A673 (cell line): ENCODE measurements at places on chromosomes 11 and 22. TPM values are rescaled to one million over a fixed set of nuclear protein-coding genes. Genes with fewer than 3 reads are reported as not detected.
A peak's percentile ranks its signal among the peaks of the same experiment; 100 is the strongest.

DTX4 gene
- 1.9 and 2.0 TPM in 2 replicates for total RNA-seq

POU2AF2 gene
- total RNA-seq: not detected in 2 replicates

APLNR gene
- total RNA-seq: 0.66 and 0.67 TPM in 2 replicates

TSSC4 gene
- 41.3 and 46.8 TPM in 2 replicates for total RNA-seq

RBM7 gene
- total RNA-seq: 37.0 and 41.1 TPM in 2 replicates

DNAJB13 gene
- 0.41 TPM in 1 of 2 replicates, not detected in the other for total RNA-seq

NNMT gene
- total RNA-seq: 0.64 TPM in 1 of 2 replicates, not detected in the other

FIBIN gene
- total RNA-seq: 0.15 TPM in 1 of 2 replicates, not detected in the other

ZBTB16 gene
- 12.0 and 14.1 TPM in 2 replicates for total RNA-seq

ADAMTS15 gene
- 0.42 and 0.99 TPM in 2 replicates for total RNA-seq

OR5AN1 gene
- not detected in 2 replicates for total RNA-seq

DEPDC7 gene
- total RNA-seq: 11.4 and 12.4 TPM in 2 replicates

CD3D gene
- total RNA-seq: not detected in 2 replicates

- no peak overlapping the region for H3K27ac ChIP-seq
- peaks cover 18% of the 10 kb centered on the region for H3K36me3 ChIP-seq
- no peaks in the 10 kb centered on the region for H3K4me1 ChIP-seq
- no peak for DNase-seq
Observed at GRCh38 chr11:112241486-112241885, 15.3 kb downstream of the PTS start.

- DNase-seq: no peak
- no peak overlapping the region for H3K4me3 ChIP-seq
- no peaks in the 10 kb centered on the region for H3K4me1 ChIP-seq
Observed at GRCh38 chr11:86639137-86639536, 33.3 kb downstream of the ME3 start.

DNA sequence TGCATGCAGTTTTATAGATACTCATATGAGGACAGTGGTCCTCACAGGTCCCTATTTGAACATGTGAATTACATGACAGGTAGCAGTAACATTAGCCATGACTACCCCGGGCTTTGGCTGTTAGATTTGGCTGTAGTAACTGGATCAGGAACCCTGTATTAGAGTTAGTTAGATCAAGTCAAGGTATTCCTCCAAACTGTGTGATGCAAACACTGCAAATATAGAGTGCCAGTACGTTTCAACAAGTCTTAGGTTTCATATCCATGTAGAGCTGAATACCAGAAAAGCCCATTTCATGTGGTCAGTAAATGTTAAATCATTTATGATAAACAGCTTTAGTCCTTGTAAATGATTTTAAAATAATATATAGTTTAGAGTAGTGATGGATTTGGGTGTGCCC is 29.5 kb upstream of the PITPNB start:
- H3K4me3 ChIP-seq: no peak overlapping the region
- peaks cover 13% of the 10 kb centered on the region for H3K4me1 ChIP-seq
- H3K36me3 ChIP-seq: no peaks in the 10 kb centered on the region
- H3K27ac ChIP-seq: no peak overlapping the region
- no peak for DNase-seq

DNA sequence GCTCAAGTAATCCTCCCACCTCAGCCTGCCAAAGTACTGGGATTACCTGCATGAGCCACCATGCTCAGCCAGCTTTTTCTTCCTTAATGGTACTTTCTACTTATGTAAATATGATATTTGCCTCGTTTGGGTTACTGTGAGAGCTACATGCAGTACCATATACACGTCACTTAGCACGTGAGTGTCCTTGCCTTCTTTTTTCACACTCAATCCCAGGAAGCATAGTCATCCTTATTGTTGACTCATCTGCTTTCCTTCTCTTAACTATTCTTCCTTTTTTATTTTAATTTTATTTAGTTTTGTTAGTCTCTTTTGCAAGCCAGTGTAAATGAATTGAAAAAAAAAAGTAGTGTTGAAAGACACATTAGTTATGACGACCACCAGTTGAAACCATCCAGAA is 205.9 kb downstream of the HIPK3 start:
- H3K27me3 ChIP-seq: peaks cover 16% of the 10 kb centered on the region
- no peak overlapping the region for H3K27ac ChIP-seq
- H3K36me3 ChIP-seq: no peaks in the 10 kb centered on the region
- no peak overlapping the region for H3K4me3 ChIP-seq
- no peaks in the 10 kb centered on the region for H3K4me1 ChIP-seq
- DNase-seq: no peak

GRCh38 chr22:22372086-22372485 is 127.5 kb downstream of the VPREB1 start:
- no peak for DNase-seq
- no peaks in the 10 kb centered on the region for H3K4me1 ChIP-seq
- no peak overlapping the region for H3K27ac ChIP-seq
- no peak overlapping the region for H3K4me3 ChIP-seq
- H3K36me3 ChIP-seq: no peaks in the 10 kb centered on the region

- H3K27ac ChIP-seq: no peak overlapping the region
- no peak for DNase-seq
- no peaks in the 10 kb centered on the region for H3K36me3 ChIP-seq
- peaks cover 24% of the 10 kb centered on the region for H3K27me3 ChIP-seq
- no peaks in the 10 kb centered on the region for H3K4me1 ChIP-seq
Observed at GRCh38 chr11:60753309-60753708, 3.4 kb upstream of the MS4A15 start.

- H3K4me3 ChIP-seq: no peak overlapping the region
- DNase-seq: no peak
- peaks cover 16% of the 10 kb centered on the region for H3K27me3 ChIP-seq
Observed at GRCh38 chr11:11659567-11660362, 38.0 kb upstream of the GALNT18 start.

GRCh38 chr11:72720047-72720446 is 32.2 kb downstream of the ARAP1 start:
- no peak for DNase-seq
- no peak overlapping the region for H3K4me3 ChIP-seq
- no peaks in the 10 kb centered on the region for H3K36me3 ChIP-seq
- H3K4me1 ChIP-seq: peaks cover 19% of the 10 kb centered on the region
- H3K27ac ChIP-seq: peak overlapping the region; percentile 2

GRCh38 chr11:44409558-44410236 is 99.8 kb upstream of the ALX4 start:
- no peaks in the 10 kb centered on the region for H3K36me3 ChIP-seq
- H3K27ac ChIP-seq: no peak overlapping the region
- no peak for DNase-seq
- H3K4me3 ChIP-seq: no peak overlapping the region
- H3K27me3 ChIP-seq: peaks cover 45% of the 10 kb centered on the region
- no peaks in the 10 kb centered on the region for H3K4me1 ChIP-seq

- H3K27ac ChIP-seq: no peak overlapping the region
- H3K36me3 ChIP-seq: no peaks in the 10 kb centered on the region
- no peaks in the 10 kb centered on the region for H3K27me3 ChIP-seq
- DNase-seq: no peak
Observed at GRCh38 chr11:121039971-121040613, 16.2 kb downstream of the TBCEL start.

GRCh38 chr22:23574877-23575276 is 5.2 kb downstream of the IGLL1 start:
- DNase-seq: no peak
- H3K27ac ChIP-seq: no peak overlapping the region
- no peaks in the 10 kb centered on the region for H3K36me3 ChIP-seq
- H3K4me3 ChIP-seq: no peak overlapping the region

DNA sequence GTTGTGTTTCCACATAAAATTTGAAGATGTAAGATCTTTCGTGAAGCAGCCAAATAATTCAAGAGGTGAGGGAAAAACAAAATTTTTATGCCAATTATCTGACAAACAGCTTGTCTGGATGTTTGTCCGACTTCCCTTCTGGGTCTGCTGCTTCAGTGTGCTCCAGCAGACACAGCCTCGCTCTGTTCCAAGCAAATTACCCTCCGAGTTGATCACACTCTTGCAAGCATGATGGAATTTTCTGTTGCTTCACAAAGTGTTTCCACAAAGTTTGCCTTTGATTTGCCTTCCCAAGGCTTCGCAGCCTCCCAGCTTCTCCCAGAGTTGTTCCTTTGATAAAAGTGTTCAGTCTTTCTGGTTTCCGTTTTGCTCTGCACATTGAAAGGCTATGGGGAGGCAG is 78.4 kb upstream of the SEZ6L start:
- no peak overlapping the region for H3K4me3 ChIP-seq
- no peaks in the 10 kb centered on the region for H3K4me1 ChIP-seq
- peaks cover 4% of the 10 kb centered on the region for H3K27me3 ChIP-seq
- H3K36me3 ChIP-seq: no peaks in the 10 kb centered on the region
- no peak overlapping the region for H3K27ac ChIP-seq

- no peak overlapping the region for H3K4me3 ChIP-seq
- no peaks in the 10 kb centered on the region for H3K36me3 ChIP-seq
Observed at GRCh38 chr22:26712158-26712557, 54.8 kb downstream of the MIAT start.

DNA sequence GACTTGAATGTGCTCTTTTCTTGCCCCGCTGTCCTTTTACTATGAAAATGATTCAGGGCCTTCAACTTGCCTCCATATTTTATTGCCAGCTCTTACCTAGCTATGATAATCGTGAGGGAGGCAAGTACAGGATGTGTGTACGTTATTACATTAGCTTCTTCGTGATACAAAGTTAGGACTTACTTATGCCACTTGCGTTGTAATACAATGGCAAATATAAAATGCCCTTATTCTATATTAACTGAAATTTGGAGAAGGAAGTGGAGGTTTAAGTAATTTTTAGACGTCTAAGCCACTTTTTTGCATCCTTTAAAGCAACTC is 10.8 kb upstream of the CCT8L2 start:
- no peaks in the 10 kb centered on the region for H3K27me3 ChIP-seq
- H3K27ac ChIP-seq: no peak overlapping the region
- no peaks in the 10 kb centered on the region for H3K36me3 ChIP-seq
- DNase-seq: no peak

DNA sequence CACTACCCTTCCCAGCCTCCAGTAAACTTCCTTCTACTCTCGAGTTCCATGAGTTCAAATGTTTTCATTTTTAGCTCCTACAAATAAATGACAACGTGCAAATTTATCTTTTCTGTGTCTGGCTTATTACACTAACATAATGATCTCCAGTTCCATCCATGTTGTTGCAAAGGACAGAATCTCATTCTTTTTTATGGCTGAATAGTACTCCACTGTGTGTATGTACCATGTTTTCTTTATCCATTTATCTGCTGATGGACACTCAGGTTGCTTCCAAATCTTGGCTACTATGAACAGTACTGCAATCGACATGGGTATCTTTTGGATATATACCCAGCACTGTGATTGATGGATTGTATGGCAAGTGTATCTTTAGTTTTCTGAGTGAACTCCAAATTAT is 34.5 kb downstream of the FCHSD2 start:
- H3K4me1 ChIP-seq: no peaks in the 10 kb centered on the region
- no peaks in the 10 kb centered on the region for H3K27me3 ChIP-seq
- peaks cover 3% of the 10 kb centered on the region for H3K36me3 ChIP-seq
- DNase-seq: no peak
- H3K27ac ChIP-seq: no peak overlapping the region
- H3K4me3 ChIP-seq: no peak overlapping the region

GRCh38 chr22:43847376-43848289 is 14.7 kb downstream of the SULT4A1 start:
- H3K4me3 ChIP-seq: no peak overlapping the region
- DNase-seq: no peak
- H3K27me3 ChIP-seq: peaks cover 30% of the 10 kb centered on the region

GRCh38 chr11:44949160-44950030 is 1.3 kb downstream of the TP53I11 start:
- H3K4me3 ChIP-seq: peak overlapping the region; percentile 91
- no peaks in the 10 kb centered on the region for H3K27me3 ChIP-seq
- H3K4me1 ChIP-seq: peaks cover 9% of the 10 kb centered on the region
- DNase-seq: peak; percentile 75
- H3K27ac ChIP-seq: peak overlapping the region; percentile 88
- H3K36me3 ChIP-seq: no peaks in the 10 kb centered on the region

DNA sequence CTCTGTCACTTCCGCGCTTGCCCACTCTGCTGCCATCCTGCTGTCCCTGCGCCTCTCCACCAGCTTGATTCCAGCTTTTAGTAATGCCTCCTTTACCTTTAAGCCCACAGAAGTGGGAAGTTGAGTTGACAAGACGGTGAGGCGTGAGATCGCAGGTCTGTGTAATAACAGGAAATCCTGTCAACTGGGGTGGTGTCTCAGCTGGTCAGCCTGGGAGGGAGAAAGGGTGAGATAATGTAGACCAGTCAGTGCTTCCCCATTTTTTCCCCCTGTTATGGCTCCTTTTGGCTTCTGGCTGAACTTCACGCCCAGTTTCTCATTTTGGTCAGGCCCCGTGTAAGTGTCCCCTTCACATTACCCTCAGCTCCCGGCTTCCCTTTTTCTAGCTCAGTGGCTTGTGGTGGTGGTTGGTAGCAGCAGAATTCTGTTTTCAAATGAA is 98.9 kb downstream of the TRAF6 start:
- H3K4me3 ChIP-seq: no peak overlapping the region
- peaks cover 28% of the 10 kb centered on the region for H3K36me3 ChIP-seq
- H3K27me3 ChIP-seq: no peaks in the 10 kb centered on the region
- no peaks in the 10 kb centered on the region for H3K4me1 ChIP-seq

GRCh38 chr11:44743959-44744557 is 17.3 kb downstream of the TSPAN18 start:
- no peak overlapping the region for H3K4me3 ChIP-seq
- no peaks in the 10 kb centered on the region for H3K4me1 ChIP-seq
- H3K27me3 ChIP-seq: no peaks in the 10 kb centered on the region

GRCh38 chr11:41713030-41713429 is 253.6 kb upstream of the LRRC4C start:
- no peaks in the 10 kb centered on the region for H3K27me3 ChIP-seq
- no peak overlapping the region for H3K4me3 ChIP-seq
- DNase-seq: no peak
- no peak overlapping the region for H3K27ac ChIP-seq
- H3K36me3 ChIP-seq: no peaks in the 10 kb centered on the region

- peak; percentile 18 for DNase-seq
- H3K4me1 ChIP-seq: no peaks in the 10 kb centered on the region
- no peaks in the 10 kb centered on the region for H3K36me3 ChIP-seq
- H3K27ac ChIP-seq: no peak overlapping the region
- no peaks in the 10 kb centered on the region for H3K27me3 ChIP-seq
Observed at GRCh38 chr11:81449588-81450156, 1284.0 kb downstream of the FAM181B start.

DNA sequence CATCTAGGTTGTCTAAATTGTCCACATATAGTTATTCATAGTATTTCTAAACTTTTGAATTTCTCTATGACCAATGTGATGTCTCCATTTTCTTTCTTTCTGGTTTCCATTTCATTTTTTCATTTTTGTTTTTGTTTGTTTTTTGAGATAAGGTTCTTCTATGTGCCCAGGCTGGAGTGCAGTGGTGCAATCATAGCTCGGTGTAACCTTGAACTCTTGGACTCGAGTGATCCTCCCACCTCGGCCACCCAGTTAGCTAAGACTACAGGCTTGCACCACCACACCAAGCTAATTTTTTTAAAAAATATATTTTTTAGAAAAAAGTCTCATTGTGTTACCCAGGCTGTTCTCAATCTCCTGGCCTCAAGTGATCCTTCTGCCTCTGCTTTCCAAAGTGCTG is 8.2 kb downstream of the GSTT4 start:
- no peak overlapping the region for H3K27ac ChIP-seq
- H3K4me1 ChIP-seq: no peaks in the 10 kb centered on the region
- H3K36me3 ChIP-seq: no peaks in the 10 kb centered on the region
- DNase-seq: no peak
- no peak overlapping the region for H3K4me3 ChIP-seq
